Stimulated activated CD8-positive, alpha-beta memory T cell treated with anti-CD3 and anti-CD28 coated beads, Interleukin-4, amount 100 ng/mL, for 4 hours (primary cell): ENCODE measurements at places on chromosomes 5 and 9.

- DNase-seq = no peak
These were observed 33.7 kb downstream of the NIM1K start for GRCh38 chr5:43225649-43226245.

DNA sequence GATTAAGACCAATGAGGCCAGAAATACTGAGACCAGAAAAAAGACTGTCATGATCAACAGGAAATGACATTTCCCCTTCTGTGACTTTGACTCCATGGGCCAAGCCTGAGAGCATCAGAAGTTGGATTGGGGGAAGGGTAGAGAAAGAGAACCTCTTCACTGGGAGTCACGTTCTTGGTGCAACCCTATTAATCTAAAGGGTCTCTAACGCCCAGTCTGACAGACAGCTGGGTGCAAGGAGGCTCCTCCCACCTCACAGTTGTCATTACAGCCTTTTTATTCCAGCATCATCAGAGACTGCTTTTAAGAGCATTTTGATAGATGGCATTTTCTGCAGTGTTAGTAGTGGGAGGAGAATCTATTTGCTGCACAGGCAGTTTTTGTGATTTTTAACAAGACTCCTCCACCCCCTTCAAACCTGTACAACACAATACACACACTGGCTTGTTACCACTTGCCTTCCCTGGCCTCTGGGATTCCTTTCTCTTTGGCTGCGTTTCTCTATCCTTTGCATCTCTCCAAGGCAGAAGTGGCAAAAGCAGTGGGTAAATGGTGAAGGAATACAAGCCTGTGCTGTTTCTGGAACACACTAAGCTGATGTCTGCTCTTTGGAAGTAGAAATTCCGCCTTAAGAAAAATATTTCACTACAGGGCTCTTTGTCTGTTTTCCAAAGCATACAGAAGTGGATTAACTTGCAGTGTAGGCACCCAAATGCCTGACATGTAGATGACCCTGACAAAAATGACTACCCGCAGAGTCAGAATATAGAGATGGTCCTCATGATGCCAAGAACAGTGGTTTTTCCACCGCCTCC, 310.4 kb upstream of the ZNF608 start:
- DNase-seq = no peak

DNA sequence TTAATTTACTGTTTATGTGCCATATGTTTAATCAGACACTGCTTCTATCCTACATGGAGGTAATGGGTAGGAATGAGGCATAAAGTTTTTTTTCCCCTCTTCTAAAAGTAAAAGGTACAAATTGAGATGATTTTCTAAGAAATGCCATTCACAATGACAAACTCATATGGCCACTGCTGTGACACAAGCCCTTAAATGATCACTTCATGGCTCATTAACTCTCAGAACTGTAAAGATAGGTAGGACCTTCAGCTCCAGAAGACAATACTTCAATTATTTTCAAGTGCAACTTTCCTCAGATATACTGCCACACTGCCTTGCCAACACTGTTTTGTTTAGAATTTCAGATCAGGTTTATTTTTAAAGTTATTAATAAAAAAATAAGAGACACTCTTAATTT, 362.9 kb upstream of the ZNF608 start:
- DNase-seq = no peak

GRCh38 chr9:133460405-133461175, 812 bp downstream of the CACFD1 start:
- no peak for DNase-seq

GRCh38 chr9:116687754-116688135, 640 bp downstream of the TRIM32 start:
- no peak for DNase-seq

DNA sequence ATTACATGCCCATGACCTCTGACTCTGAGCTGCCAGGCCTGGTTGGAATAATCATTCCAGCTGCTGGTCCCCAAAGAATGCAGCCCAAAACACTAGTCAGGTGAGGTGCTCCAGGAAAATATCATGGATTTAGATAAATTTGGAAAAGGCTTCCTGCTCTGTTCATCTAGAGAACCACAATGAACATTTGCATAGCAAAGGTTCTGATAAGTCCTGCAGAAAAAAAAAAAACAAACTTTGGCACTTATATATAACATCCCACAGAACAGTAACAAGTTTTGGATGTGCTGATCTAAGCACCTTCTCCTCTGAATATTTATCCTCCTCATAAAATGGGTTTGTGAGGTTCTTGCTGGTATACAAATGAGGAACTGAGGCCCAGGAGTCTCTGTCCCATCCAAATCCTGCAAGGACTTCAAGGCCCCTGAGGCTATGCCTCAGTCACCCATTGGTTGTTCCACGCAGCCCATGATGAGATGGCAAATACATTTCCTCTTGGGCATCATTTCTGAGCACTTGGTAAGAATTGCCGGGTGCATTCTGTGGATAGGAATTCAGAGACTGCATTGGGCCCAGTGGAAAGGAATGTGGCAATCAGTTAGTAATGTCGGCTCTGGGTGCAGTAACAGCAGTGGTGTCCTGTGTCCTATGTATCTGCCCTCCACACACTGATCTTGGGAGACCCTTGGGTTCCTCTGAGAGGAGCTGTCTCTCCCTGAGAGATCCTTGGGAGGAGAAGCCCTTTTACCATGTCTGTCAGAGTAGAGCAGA, 73.4 kb upstream of the ASS1 start:
- no peak for DNase-seq

- no peak for DNase-seq
These were observed 37.8 kb downstream of the B4GALT1 start for GRCh38 chr9:33129251-33129885.

DNA sequence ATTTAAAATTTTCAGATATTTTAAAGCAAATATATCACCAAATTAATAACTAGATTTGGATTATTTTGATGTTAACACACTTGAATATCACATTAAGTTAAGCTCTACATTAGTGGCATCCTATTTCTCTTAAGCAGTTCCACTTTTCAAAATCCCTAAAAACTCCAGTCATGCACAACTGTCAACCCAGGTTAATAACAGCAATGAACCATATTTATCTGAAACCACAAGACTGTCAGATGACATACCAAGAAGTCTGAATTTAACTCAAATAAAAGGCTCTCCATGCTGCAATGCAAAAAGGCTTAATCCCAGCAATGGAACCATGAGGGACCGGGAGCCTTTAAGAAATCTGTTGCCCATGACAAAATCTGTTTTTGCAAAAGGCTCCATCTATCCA, 27.5 kb downstream of the FNIP1 start:
- no peak for DNase-seq

DNA sequence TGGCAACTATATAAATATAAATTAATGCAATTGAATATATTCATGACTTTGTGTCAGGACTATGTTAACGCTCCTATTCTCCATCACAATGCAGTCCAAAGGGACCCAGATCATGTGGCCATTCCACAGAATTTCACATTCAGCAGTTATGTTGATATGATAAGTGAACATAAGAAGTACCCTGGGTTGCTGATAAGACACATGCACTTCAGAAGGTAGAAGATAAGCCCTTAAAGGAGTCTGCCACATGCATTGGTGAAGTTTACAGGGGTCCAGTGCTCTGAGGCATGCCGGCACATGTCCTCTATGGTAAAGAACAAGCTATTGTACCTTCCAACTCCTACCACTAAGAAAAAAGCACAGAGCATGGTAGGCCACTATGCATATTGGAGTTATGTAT, 76.4 kb downstream of the PHAX start:
- no peak for DNase-seq

GRCh38 chr5:54643685-54644106, 126.1 kb downstream of the SNX18 start:
- no peak for DNase-seq

GRCh38 chr5:86837610-86838009, 219.9 kb downstream of the COX7C start:
- no peak for DNase-seq

GRCh38 chr9:23123048-23123632, 676.5 kb downstream of the DMRTA1 start:
- no peak for DNase-seq

- DNase-seq = no peak
These were observed 63.8 kb downstream of the ANGPTL2 start for GRCh38 chr9:127058645-127059021.
